ENCODE measurements at places on chromosomes 5 and 9. TPM values are rescaled to one million over a fixed set of nuclear protein-coding genes. Genes with fewer than 3 reads are reported as not detected.

GRCh38 chr9:19232823-19233194 lies 2.3 kb downstream of the DENND4C start:
- DNase-seq = no peak

GRCh38 chr5:39422036-39422606 lies 2.7 kb downstream of the DAB2 start:
- no peak for DNase-seq

GRCh38 chr9:107547772-107548297 lies 58.3 kb upstream of the KLF4 start:
- no peak for DNase-seq

DNA sequence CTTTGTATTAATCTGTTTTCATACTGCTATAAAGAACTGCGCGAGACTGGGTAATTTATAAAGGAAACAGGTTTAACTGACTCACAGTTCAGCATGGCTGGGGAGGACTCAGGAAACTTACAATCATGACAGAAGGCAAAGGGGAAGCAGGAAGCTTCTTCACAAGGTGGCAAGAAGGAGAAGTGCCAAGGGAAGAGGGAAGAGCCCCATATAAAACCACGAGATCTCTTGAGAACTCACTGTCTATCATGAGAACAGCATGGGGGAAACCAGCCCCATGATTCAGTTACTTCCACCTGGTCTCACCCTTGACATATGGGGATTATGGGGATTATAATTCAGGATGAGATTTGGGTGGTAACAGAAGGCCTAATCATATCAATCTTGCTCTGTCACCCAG lies 60.9 kb upstream of the CHD1 start:
- DNase-seq = no peak

- no peak for DNase-seq
These were observed 55.5 kb downstream of the FAM81B start for GRCh38 chr5:95446560-95447221.

DNA sequence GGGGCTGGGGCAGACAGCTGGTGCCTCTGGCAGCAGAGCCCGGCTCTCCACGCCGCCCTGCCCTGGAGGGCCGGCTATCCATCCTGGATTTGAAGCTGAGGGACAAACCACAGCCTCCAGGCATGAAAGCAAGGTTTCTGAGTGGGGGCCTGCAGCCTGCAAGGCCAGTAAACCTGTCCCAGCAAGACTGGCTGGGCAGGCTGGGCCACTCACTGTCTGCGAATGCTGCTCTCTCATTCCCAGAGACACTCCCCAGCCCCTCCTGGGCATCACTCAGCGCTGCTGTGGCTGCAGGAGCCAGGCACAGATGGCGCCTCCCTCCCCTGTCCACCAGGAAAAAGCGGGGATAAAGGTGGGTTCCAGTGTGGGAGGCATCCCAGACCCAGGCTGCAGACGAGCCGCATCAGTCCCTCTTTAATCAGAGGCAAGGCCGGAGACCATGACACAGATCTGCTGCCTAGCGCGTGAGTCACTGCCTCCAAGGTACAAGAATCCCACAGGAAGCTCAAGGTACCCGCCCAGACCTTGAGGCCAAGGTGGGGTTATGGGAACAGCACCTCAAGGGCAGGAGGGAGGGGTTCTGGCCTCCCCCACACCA lies 118.0 kb downstream of the VAV2 start:
- no peak for DNase-seq

DNA sequence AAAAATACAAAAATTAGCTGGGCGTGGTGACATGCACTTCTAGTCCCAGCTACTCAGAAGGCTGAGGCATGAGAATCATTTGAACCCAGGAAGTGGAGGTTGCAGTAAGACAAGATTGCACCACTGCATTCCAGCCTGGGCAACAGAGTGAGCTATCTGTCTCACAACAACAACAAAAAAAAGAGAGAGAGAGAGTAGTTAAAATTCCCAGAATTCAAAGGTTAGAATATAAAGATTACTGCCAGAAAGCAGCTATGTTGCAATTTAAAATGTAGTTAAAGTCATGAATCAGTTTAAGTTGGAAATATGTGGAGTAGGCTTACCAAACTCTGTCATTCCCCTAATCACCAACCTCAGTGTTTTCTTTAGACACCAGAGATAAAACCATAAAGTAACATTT lies 58.7 kb upstream of the SUSD1 start:
- DNase-seq = no peak

DNA sequence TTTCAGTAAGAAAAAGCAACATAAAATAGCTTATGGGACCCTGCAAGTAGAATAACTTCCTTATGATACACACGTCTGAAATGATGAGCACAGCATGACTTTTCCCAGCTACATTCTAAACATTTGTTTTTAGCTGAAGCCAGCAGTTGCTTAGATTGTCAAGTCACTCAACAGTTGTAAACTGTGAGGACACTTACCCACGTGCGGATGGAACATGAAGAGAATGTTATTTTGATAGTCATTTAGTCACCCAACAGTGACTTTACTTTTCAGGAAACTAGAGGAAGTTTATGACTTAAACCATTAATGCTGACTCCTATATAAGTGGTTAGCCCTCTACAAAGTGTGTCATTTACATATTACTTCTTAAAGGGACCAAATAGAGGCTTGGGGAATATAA lies 3.0 kb downstream of the HACD4 start:
- no peak for DNase-seq

DNA sequence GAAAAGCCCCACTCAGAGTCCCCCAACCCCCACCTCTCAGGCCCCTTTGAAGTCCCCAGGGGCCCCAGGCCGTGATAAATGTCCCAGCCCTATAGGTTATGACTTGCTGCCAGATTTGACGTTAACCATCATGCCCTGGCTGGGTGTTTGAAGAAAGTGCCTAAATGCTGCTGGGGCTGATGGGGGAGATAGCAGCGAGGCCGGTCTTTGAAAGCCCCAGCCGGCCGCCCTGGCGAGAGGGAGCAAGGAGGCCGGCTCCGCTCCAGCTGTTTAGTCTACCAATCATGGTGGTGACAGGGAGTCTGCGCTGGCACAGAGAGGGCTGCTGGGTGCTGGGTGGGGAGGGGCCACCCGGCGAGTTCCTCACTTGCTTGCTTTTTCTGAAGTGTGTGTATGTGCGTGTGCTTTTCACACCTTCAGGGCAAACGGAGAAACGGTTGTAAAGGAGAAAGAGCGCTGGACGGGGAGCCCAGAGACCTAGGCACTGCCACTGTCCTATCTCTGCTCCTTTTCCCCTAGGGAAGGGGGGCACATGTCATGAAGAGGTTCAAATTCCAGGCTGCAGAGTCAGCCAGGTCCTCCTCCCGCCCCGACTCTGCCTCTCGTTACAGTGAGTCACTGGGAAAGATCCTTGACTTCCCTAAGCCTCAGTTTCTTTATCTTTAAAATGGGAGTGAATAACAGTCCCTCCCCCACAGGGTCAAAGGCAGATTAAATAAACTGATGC lies 126.1 kb upstream of the HAND1 start:
- DNase-seq = no peak

GRCh38 chr5:126449751-126450271 lies 26.6 kb downstream of the GRAMD2B start:
- no peak for DNase-seq

Gene PCDHA1
- 0.06 TPM for total RNA-seq

Gene SPATA31C1
- total RNA-seq = not detected

Gene FAM151B
- 3.8 TPM for total RNA-seq

Gene FAM153A
- not detected for total RNA-seq

Gene CYSTM1
- total RNA-seq = 61.0 TPM

Gene KIAA1191
- 160 TPM for total RNA-seq

Gene ORM1
- not detected for total RNA-seq

Gene UBE2B
- 59.0 TPM for total RNA-seq

Gene MPDZ
- 40.9 TPM for total RNA-seq
